ENCODE measurements at places on chromosomes 4 and X.

- no peak for DNase-seq
Observed at GRCh38 chr4:41957634-41958033, 22.4 kb downstream of the TMEM33 start.

DNA sequence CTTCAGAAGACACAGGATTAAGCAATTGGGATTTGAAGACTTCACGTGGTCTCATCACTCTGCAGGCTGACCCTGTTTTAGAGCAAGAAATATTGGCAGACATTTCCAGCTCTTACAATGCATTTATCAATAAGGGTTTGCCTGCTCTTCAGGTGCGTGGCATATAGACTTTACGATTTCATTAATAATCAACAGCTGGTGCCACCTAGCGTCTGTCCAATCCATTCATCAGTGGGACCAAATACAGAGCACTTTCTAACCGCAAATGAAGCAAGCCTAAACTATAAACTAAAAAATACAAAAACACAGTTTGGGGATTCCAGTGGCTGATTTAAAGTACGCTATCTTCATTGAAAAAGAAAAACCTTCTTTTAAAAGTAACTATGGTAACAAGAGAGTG is 125.4 kb upstream of the DMD start:
- DNase-seq = no peak

DNA sequence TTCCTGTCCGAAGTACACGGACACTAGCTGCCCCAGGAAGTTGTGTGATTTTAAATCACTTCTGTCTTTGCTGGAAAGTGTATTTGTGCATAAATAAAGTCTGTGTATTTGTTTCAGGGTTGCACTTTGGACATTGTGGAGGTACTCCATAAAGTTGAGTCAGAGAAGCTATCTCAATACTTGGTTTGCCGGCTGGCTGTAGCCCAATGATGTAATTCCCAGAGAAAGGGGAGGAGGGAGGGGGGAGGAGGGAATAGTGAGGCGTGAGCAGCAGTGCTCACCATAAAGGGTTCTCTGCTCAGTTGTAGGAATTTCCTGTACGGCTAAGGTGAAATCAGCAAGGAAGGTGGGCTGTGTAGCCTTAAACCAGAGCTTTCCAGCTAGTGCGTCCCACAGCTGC is 7.5 kb downstream of the APEX2 start:
- no peak for DNase-seq

GRCh38 chr4:67779631-67780030 is 25.4 kb upstream of the GNRHR start:
- DNase-seq = no peak

DNA sequence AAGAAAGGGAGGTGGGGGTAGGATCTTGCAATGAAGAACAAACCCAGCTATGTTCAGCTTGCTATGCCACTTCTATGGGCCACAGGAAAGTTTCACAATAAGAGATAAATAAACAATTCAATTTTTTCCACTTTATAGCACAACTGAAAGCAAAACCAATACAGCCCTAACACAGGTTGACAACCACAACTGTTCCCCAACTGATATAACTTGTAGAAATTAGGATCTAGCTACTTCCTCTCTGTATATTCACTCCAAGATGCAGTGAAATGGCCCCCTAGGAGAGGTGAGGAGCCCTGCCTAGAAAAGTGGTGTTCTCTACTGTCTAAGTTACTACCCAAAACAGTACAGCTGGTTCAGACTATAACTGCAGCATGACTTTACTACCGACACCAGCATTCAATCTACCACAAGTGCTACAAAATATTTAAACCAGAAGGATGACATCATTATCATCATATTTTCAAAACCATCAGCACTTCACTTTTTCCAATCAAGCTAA is 77.0 kb downstream of the FBXW7 start:
- DNase-seq = no peak

GRCh38 chr4:86967798-86968197 is 33.0 kb downstream of the AFF1 start:
- DNase-seq = no peak

DNA sequence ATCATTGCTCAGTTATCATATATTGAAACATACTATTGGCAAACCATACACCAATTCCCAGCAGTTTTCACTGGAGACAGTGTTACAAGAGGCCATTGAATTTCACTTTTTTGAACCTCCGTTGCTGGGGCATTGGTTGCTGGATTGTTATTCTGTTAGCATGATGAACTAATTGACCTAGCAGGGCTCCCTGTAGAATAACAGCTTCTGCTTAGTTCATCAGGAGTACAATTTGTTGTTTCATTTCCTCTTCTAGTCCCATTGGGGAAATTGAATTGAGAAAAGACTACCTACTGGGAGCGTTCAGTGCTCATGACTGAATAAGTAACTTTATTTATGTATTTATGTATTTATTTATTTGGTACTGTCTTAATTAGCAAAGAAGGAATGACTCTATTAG is 151.6 kb downstream of the SLIT2 start:
- no peak for DNase-seq

DNA sequence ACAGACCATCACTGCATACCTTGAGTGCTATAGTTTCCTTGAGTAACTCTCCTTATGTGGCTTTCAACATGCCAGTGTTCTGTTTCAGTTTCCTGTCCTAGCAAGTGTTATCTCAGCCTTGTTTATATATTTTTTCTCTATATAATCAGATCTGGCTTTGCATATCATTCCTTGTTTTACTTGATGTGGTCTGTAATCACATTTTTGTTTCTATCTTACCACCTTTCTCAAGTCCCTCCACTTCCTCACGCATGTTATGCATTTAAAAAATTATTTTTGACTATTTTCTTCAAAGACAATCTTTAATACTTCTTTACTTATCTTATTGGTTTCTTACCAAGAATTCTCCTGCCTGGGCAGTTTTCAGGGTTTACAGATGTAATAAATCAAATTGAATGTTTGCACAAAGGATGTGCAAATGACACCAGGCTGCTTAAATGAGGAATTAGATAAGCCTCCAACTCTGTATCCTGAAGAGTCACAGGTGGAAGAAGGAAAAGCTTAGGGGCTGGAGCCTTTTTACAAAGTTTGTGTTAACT is 351.2 kb downstream of the BMPR1B start:
- no peak for DNase-seq

DNA sequence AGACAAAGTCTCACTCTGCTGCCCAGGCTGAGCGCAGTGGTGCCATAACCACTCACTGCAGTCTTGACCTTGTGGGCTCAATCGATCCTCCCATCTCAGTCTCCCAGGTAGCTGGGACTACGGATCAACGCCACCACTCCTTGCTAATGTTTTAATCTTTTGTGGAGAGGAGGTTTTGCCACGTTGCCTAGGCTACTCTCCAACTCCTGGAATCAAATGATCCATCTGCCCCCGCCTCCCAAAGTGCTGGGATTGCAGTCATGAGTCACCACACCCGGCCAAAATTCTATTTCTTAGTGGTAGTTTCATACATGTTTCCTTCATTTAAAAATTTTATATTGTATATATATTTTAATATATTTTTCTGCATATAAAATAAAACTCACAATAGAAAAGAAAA is 125.8 kb upstream of the CLNK start:
- DNase-seq = no peak

DNA sequence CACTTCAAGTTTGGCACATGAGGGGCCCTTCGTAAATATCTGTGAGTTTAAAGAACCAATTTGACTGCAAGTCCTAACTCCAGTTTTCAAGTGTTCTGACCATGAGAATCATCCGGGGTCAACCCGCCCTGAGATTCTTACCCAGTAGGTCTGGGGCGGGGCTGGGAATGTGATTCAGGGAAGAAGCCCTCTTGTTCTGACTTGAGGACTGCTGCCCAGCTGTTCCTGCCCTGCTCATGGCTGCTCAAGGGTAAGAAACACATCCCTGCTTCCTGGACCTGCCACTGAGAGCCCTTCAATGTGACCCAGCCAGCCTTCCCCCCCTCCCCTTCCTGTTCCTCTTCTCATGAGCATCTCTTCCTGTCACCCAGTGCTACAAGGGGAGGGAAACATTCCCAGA is 92.7 kb upstream of the PGRMC2 start:
- DNase-seq = no peak

GRCh38 chrX:46070421-46070820 is 474.8 kb downstream of the ZNF674 start:
- no peak for DNase-seq

DNA sequence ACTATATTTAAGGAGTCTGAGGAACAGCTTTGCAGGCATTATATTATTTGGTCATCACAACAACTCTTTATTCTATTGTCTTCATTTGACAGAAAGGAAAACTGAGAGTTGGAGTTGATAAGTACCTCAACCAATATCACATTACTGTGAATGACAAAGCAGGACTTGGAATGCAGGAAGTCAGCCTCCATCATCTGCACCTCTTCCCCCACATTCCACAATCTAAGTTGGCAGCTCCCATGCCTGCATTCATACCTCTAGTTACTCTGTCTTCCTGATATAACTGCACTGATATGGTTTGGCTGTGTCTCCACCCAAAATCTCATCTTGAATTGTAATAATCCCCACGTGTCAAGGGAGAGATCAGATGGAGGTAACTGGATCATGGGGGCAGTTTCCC is 356.7 kb downstream of the GALNTL6 start:
- DNase-seq = no peak

GRCh38 chr4:183098723-183099536 is at the start of gene WWC2:
WWC2 (plus strand) TSS chr4:183099257; CDS start chr4:183099492, 235 bp downstream.
- DNase-seq = peak; percentile 78

DNA sequence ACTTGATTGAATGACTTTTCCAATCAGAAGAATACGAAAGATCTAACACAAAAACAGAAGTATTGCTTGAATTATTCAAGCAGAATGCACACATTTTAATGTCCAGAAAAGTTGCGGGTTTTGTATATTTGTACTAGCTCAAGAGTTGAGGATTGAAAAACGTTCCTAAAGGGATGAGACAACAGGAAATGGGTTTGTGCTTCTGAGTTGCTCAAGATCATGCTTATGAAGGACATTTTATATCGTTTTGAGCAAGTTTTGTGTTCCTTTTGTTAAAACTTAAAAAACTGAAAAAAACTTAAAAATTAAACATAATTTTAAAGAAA is 353 bp upstream of the SMIM10 start:
- no peak for DNase-seq

- DNase-seq = no peak
Observed at GRCh38 chr4:174716986-174717770, 111.9 kb downstream of the GLRA3 start.

- DNase-seq = no peak
Observed at GRCh38 chrX:76434103-76434741, 6.7 kb downstream of the MAGEE1 start.

GRCh38 chrX:147875866-147876596 is 35.7 kb upstream of the FMR1 start:
- DNase-seq = no peak

DNA sequence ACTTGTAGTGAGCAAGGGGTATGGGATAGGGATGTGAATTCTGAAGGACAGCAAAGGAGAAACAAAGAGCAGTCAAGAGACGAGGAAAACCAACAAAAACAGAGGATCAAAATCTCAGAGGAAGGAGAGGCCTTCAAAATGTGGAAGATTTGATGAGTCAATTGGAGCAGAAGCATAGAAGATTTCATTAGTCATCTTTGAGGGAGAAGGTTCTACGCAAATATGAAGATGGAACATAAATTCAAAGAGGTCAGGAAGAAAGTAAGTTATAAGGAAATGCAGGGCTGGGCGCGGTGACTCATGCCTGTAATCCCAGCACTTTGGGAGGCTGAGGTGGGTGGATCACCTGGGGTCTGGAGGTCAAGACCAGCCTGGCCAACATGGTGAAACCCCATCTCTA is 35.4 kb downstream of the MID2 start:
- no peak for DNase-seq

DNA sequence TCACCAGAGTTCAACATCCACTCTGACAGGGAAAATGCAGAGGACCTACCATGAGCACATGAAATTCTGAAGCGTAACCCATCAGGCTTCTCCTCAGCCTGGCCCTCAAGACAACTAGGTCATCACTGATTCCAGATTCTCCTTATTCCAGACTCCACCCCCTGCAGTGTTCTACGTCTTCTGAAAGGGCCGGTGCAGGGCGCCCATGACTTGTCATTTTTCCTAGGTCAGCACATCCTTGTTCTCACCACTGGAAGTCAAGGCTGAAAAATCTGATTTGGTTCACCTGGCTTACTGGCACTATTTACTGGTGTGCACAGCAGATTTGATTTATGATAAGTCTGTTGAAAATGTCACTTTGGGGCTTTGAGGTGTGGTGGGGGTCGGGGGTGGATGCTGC is 140.9 kb upstream of the KLF3 start:
- DNase-seq = no peak

- DNase-seq = no peak
Observed at GRCh38 chr4:114192854-114193253, 213.4 kb upstream of the ARSJ start.

- no peak for DNase-seq
Observed at GRCh38 chrX:47817421-47817820, 19.3 kb upstream of the ZNF81 start.

Measured in amygdala (tissue), 56 donors.